Effector memory CD8-positive, alpha-beta T cell (primary cell): ENCODE measurements at places on chromosomes 13 and 19.

GRCh38 chr13:38590796-38591507 lies 95.9 kb upstream of the FREM2 start:
- no peak for DNase-seq

GRCh38 chr19:18932216-18932841 lies 8.7 kb downstream of the HOMER3 start:
- peak; percentile 66 for DNase-seq

GRCh38 chr13:98143157-98143553 lies 261 bp downstream of the FARP1 start:
- DNase-seq: no peak

GRCh38 chr13:33080972-33081590 lies 64.9 kb downstream of the KL start:
- DNase-seq: no peak

DNA sequence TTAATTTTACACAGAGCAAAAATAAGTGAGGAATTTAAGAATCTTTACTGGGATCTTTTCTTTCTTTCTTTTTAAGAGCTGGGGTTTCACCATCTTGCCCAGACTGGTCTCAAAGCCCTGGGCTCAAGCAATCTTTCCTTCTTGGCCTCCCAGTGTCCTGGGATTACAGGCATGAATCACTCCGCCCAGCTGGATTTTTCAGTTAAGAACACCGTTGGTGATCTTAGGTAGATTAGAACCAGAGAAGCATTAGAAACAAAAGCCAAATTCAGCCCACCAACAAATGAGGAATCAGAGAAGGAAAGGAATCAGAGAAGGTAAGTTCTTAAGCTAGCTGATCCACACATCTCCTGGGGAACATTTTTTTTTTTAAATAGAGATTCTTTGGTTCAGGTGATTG lies 34.2 kb downstream of the EPSTI1 start:
- DNase-seq: no peak

DNA sequence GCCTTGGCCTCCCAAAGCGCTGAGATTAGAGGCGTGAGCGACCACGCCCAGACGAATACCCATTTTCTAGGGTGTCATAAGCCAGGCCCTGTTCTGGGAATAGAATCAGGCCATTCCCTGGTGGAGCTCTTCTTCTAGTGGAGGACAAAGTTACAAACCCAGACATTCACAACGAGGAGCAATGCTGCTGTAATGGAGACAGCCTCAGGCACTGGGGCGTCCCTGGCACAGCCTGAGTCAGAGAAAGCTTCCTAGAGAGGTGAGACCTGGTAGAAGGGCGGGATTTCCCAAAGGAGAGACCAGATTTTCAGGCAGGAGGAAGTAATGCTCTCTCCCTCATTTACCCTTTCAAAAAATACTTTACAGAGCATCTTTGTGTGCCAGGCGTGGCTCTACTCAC lies 12.7 kb downstream of the PRKCG start:
- no peak for DNase-seq

DNA sequence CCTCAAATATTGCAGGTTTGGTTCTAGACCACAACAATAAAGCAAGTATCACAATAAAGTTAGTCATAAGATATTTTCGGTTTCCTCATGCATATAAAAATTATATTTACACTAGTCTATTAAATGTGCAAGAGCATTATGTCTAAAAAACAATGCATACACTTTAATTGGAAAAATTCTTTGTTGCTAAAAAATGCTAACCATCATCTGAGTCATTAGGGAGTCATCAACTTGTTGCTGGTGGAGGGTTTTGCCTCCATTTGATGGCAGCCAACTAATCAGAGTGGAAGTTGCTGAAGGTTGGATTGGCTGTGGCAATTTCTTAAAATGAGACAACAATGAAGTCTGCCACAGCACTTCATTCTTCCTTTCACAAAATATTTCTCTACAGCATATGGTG lies 422.3 kb upstream of the GPC6 start:
- DNase-seq: no peak

- DNase-seq: no peak
Observed at GRCh38 chr13:42997381-42997780, 5.3 kb upstream of the EPSTI1 start.

DNA sequence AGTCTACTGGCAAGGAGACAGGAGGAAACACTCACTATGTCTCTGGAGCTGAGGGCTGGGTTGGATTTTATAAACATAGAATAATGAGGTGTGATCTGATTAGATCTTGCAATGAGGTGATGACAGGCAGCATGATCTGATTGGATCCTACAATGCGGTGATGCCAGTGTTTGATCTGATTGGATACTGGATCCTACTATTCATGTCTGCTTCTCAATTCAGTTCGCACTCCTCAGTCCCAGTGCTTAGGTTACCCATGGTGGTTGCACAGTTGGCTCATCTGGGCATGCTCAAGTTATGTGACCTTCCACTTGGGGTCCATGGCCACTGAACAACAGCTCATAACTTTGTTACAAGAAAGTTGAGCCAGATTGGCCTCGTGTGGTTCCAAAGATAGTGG lies 469.5 kb downstream of the TSHZ3 start:
- no peak for DNase-seq

DNA sequence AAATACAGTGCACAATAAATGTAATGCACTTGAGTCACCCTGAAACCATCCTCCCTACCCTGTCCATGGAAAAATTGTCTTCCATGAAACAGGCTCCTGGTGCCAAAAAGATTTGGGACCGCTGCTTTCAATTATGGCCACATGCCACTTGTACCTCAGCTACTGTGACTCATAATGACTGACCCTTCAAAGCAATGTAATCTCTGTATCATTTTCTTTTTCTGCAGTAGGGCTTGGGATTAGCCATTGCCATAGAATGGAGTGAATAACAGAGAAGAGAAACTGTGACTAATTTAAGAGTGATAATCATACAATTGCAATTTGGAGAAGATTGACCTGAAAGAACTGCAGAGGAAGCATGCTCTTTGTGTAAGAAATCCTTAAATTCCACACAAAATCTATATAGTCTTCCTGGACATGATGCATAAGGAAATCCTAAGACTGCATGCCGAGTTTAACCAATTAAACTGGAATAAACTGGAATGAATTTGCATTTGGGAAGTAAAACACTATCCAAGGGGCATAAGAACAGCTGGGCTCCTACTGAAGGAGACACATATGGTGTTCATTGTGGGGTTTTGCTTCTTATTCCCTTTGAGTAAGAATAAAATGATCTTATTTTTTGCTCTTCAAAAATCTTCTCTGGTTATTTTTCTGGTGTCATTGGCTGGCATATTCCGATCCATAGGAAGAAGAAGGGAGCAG lies 59.5 kb upstream of the SLC7A1 start:
- DNase-seq: no peak

GRCh38 chr19:46697204-46697960 lies 19.5 kb downstream of the PRKD2 start:
- peak; percentile 12 for DNase-seq

DNA sequence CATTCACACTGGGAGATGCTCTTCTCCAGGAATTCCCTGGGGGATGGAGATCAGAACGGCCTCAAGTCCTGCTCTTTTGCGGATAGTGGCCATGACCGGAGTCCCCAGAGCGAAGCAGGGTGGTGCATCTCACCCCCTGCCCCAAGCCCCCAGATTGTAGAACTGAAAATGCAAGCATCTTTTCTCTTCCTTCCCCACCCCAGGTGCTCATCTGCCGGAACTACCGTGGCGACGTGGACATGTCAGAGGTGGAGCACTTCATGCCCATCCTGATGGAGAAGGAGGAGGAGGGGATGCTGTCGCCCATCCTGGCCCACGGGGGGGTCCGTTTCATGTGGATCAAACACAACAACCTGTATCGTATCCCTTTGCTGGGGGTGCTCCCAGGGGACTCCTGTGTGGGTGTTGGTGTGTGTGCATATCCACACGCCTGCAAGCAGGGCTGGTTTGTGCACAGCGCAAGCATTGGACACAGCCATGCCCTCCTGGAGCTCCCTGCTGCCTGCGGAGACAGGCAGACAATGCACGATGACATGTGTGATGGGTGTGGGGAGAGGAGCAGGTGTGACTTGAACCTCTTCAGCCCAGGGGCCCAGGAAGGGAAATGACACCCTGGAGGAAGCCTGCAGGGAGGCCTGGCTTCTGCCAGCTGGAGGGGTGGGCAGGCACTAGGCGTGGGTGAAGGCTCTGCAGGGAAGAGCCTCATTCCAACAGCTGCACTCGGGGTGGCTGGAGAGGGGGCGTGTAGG lies 5.7 kb downstream of the AP1M1 start:
- DNase-seq: no peak

- no peak for DNase-seq
Observed at GRCh38 chr19:15701757-15702533, 25.9 kb upstream of the OR10H2 start.

- no peak for DNase-seq
Observed at GRCh38 chr19:21463449-21464105, 41.8 kb upstream of the ZNF429 start.
